ENCODE measurements at places on chromosomes 6 and 20. TPM values are rescaled to one million over a fixed set of nuclear protein-coding genes. Genes with fewer than 3 reads are reported as not detected.

Gene TP53TG5
- not detected for total RNA-seq

Gene TRIM38
- total RNA-seq = 0.05 TPM

Gene ADAM33
- 0.27 TPM for total RNA-seq

Gene BPIFB1
- not detected for total RNA-seq

Gene MCCD1
- not detected for total RNA-seq

Gene BMP5
- total RNA-seq = 1.1 TPM

Gene SLC12A5
- 10.4 TPM for total RNA-seq

Gene TCP11
- not detected for total RNA-seq

All from glutamatergic neuron (in vitro differentiated cells).